ENCODE measurements at places on chromosomes 13 and 19.

GRCh38 chr19:57648331-57649003, 15.5 kb downstream of the ZNF211 start:
- DNase-seq = no peak

DNA sequence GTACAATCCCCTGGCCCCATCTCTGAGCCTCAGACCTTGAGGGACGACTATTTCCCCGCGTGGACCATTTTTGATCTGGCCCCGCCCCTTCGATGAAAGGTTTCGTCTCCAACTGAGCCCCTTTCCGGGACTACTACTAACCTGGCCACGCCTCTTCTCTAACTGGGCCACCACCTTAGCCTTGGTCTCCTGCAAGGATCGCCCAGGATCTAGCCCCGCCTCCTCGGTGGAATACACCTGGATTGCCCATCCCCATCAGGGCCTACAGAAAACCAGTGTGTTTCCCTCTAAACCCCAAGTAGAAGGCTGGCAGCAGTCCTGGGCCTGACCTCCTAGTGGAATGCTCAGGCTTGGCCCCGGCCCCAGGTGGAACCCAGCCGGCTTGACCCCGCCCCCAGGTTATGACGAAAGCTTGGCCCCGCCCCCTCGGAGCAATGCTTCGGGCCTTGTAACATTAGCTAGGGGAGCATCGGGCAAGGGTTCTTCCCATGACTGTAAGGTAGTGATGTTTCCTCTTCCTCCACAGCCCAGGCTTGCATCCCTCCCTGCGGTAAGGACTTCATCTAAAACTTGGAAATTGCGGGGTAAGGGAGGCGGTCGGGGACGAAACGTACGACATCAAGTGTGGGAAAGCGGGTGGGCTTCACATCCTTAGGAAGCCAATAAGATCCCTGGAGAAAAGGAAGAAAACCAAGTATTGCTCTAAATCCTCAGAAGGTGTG, 9.1 kb downstream of the SPACA6 start:
- DNase-seq = peak; percentile 77

DNA sequence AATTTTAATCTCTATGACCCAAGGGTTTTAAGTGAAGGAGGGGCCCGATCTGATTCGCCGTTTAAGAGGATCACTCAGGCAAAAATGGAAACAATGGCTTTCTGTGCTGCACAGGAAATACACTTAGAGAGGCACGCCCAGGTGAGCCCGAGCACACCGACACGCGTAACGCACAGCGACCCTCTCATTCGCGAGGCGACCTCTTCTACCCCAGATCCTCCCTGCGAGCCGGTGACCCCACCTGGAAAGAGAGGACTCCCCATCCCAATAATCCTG, 216 bp downstream of the SH2D3A start:
- no peak for DNase-seq

DNA sequence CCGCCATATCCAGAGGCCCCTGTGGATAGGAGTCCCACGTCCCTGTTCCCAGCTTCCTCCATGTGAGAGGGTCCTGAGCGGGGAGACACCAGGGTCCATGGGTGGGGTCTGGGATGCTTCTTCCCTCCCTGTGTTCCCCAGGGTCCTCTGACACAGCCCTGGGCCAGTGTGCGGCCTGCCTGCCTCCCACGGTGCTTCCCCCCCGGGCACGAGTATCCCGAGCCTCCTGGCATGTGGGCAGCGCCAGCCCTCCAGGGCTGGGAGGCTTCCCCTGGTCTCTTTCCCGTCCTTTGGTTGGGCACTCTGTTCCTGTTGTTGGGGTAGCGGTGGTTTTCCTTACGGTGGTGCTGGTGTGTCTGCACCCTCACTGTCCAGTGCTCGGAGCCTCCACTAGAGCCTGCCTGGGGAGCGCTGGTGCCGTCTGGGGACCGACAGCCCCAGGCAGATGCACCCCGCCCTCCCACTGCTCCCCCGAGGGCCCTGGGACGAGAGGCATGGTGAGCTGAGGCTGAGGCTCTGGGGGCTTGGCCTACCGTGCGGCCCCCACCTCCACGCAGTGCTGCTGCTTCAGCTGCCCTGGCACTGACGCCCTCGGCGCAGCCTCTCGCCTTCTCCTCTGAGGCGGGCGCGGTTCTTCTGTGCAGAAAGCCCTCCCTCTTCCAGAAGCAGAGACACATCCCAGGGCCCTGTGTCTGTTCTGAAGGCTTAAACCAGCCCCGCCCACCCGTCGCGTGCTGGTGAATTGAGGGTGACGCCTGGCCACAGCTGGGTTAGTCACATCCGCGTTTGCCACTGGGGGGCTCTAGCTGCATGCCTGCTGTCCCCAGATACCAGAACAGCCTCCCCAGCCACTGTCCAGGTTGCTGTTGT, 27.9 kb downstream of the PLEKHJ1 start:
- DNase-seq = peak; percentile 75

- DNase-seq = no peak
Measured at GRCh38 chr13:26412936-26413716, 144.4 kb upstream of the WASF3 start.

DNA sequence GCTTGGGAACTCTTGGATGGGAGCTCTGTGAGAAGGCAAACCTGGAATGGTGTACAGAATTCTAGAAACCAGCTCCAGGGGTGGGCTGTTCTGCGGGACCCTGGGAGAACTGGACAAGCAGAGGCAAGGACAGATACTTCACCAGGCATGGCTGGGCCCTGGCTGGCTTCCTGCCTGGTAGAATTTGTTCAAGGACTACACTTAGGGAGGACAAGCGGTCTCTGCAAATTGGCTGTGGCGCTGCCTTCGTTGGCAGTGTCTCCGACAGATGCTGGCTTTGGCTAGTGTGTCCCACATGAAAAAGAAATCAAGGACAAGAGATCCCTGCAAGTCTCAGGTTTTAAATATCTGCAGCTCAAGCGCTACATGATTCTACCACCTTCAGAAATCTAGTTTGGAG, 12.4 kb downstream of the CEBPG start:
- peak; percentile 60 for DNase-seq

- DNase-seq = no peak
Measured at GRCh38 chr19:1449467-1450442, at the start of gene APC2. Gene APC2 (plus strand): TSS chr19:1450121. CDS start chr19:1453002, 2,881 bp downstream.

DNA sequence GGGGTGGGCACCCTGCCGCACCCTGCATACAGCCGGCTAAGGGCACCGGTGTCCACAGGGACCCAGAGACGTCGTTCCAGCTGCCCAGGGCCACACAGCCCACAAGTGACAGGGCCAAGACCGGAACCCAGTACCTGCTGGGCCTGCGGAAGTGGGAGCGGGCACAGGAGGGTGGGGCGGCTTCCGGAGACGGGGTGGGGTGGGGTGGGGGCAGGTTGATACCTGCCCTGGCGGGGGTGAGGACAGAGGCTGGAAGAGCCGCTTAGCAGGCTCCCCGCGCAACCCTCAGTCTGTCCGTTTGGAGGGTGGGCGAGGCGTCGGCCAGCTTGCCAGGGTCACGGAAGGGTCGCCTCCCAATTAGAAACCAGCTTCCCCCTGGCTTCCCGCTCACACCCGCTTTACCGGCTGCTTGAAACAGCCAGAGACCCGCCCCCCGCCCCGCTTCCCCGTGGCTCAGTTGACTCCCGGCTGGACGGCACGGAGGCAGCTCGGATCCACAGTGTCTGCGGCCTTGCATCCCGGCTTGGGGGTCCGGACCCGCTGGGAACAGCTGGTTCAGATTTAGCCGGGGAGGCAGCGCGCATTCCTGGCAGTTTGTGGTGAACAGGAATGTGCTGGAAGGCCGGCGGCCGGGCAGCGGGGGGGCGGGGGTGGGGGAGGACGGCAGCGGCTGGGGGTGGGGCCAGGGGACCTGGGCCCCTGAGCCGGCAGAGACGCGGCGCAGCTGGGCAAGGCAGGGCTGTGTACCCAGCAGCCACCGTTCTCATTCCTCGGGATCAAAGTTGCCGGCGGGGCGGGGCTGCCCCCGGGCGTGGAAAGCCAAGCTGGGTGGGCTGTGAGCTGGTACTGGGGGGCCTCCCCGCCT, 1.9 kb downstream of the CNN2 start:
- peak; percentile 61 for DNase-seq

DNA sequence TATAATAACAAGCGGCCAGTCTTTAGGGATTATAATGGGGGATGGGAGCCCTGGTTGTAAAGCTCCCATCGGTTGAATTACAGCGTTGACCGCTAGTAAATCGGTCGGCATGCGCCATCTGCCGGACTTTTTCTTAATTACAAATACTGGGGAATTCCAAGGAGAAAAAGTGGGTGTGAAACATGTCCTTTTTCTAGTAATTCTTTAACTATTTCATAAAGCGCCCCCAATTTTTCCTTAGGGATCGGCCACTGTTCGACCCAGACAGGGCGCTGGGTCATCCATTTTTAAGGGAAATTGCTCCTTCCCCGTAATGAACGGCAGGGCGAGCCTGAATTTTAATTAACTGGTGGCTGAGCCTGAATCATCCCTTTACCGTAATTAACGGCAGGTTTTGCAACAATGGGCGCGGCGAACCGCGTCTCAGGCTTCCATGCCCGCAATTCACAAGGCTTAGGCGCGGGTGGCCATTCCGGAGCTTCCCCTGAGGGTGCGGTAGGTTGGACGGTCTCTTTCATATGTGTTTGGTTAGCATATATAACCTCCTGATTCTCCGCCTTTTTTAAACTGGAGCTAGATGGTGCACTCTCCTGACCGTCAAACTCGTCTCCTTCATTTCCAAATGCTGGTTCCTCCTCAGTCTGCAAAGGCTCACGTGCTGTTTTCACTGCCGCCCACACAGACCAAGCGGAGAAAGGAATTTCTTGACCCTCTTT, 30.2 kb upstream of the EVI5L start:
- peak; percentile 52 for DNase-seq

GRCh38 chr13:95547531-95548167, 4.9 kb upstream of the CLDN10 start:
- DNase-seq = no peak

DNA sequence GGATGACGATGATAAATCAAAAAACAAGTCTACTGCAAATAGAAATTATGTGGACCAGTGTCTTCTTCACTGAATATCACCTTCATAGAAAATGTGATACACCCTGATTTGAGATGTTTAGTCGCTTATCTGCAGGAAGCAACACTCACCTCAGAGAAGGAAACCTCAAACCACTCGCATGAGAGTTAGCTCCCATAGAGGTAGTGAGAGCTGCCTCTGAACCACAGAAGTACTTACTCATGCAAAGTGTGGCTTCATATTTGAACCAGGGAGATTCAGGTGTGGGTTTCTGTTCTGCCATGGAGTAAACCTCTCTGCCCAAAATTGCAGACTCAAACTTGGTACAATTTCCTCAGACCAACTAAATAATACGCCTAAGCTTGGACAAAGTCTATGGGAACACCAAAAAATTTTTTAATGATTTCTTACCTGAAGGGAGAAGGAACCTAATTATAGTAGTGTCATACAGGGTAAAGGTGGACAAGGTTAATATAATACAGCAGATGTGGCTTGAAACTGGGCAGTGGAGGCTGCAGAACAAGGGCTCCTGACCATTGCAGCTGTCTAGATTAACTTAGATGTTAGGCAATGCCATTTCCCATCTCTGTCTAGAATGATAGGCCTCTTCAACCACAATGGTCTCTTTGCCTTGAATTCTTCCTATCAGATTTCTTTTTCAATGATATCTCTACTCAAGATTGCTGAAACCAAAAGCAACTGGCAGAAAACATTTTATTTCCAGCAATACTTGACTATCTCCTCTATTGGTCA, 29.6 kb upstream of the RCBTB2 start:
- DNase-seq = no peak

GRCh38 chr19:31597616-31598015, 248.4 kb upstream of the TSHZ3 start:
- DNase-seq = no peak

- peak; percentile 61 for DNase-seq
Measured at GRCh38 chr13:113854238-113855011, 9.5 kb downstream of the GAS6 start.

DNA sequence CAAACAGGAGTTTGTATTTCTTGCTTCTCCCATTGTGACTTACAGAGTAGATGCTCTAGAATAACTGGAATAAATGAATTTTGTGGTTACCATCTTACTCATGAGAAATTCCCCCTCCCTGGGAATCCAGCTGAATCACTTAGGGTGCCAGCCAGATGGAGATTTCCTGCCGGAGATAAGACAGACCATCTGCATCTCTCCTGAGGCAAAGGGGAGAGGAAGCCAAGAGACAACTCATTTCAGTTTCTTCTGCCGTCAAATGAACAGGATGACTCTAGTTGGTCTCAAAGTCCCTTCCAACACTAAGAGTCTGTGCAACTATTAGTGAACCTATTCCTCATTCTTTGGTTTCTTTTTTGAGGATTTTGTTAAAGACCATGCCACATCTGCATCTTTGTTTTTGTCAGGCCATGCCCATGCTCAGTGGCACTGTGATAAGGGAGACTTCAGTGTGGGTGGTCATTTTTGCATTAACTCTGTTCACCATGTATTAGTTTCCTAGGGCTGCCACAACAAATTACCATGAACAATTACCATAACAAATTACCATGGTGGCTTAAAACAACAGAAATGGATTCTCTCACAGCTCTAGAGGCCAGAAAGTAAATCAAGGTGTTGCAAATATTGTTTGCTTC, 112.8 kb downstream of the NDFIP2 start:
- DNase-seq = no peak

- no peak for DNase-seq
Measured at GRCh38 chr13:52810526-52810925, 37.9 kb downstream of the PCDH8 start.

GRCh38 chr13:96492766-96493165, 402.9 kb downstream of the HS6ST3 start:
- DNase-seq = no peak

DNA sequence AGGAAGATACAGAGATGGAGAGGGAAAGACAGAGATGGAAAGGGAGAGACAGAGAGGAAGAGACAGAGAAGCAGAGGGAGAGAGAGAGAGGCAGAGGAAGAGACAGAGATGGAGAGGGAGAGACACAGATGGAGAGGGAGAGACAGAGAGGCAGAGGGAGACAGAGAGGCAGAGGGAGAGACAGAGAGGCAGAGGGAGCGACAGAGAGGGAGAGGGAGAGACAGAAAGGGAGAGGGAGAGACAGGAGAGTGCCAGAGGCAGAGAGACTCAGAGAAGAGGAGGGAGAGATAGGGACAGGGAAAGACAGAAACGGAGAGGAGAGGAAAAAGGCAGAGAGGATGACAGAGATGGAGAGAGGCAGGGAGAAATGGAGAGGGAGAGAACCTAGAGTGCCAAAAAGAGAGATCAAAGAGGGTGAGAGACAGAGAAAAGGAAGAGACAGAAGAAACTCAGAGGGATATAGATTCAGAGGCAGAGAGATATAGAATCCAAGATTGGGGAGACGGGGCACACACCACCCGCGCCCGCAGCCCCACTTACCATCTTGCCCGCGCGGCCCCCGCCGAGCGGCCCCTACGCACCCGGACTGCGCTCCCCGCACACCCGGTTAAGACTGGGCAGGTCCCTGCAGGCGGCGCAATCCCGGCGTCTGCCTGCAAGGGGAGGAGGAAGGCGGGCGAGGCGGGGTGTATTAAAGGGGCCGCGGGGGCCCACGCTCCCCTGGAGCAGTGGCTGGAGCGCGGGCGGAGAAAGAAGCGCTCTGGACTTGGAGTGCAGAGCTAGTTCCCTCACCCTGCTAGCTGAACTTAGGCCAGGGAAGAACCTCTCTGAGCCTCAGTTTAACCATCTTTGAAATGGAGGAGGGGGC, 10.7 kb downstream of the TM6SF2 start:
- no peak for DNase-seq

DNA sequence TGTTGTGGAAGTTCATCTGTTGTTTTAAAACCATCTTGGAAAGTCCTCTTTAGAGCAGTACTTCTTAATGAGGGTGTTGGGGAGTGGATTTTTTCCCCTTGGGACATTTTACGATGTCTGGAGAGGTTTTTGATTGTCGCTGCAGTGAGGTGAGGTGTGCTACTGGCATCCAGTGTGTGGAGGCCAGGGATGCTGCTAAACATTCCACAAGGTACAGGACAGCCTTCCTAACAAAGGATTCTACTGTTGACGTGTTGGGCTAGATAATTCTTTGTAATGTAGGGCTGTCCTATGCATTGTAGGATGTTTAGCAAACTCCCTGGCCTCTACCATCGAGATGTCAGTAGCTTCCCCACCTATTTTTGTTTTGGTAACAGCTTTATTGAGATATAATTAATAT, 33.3 kb downstream of the NAA16 start:
- no peak for DNase-seq
